ENCODE measurements at places on chromosomes 3 and 15.

DNA sequence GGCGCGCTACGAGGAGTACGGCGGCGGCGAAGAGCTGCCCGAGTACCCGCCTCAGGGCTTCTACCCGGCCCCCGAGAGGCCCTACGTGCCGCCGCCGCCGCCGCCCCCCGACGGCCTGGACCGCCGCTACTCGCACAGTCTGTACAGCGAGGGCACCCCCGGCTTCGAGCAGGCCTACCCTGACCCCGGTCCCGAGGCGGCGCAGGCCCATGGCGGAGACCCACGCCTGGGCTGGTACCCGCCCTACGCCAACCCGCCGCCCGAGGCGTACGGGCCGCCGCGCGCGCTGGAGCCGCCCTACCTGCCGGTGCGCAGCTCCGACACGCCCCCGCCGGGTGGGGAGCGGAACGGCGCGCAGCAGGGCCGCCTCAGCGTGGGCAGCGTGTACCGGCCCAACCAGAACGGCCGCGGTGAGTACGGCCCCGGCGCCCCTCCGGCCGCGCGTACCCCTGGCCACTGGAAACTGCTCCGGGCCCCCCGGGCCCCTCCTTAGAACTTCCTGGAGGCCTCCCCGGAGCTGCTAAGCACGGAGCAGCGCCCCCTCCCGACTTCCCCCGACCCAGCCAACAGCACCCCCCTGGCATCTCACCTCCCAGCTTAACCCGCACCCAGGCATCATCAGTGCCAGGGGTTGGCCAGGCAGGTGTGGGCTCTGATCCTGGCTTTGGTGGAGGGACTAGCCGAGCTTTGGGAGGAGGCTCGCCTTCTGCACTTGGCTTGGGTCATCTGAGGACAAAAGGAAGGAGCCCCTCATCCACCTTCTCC is 1.4 kb downstream of the LOXL1 start:
- DNase-seq: peak; percentile 77

GRCh38 chr15:96598514-96598913 is 268.0 kb downstream of the NR2F2 start:
- no peak for DNase-seq

- DNase-seq: no peak
These were observed 332.3 kb downstream of the ERC2 start for GRCh38 chr3:56135941-56136340.

- DNase-seq: no peak
These were observed 26.1 kb upstream of the MGA start for GRCh38 chr15:41634072-41634626.

GRCh38 chr15:85024509-85025336 is 43.1 kb downstream of the PDE8A start:
- DNase-seq: no peak

GRCh38 chr3:54556630-54557029 is 371.2 kb downstream of the LRTM1 start:
- no peak for DNase-seq

- DNase-seq: no peak
These were observed 78.3 kb upstream of the ALDH1A3 start for GRCh38 chr15:100801256-100801900.

Data from CD4-positive, alpha-beta T cell treated with Interleukin-4 for 1 hour (primary cell).